Lung (tissue), 17 donors: ENCODE measurements at places on chromosomes 6 and 20. TPM values are rescaled to one million over a fixed set of nuclear protein-coding genes. Genes with fewer than 3 reads are reported as not detected.

The PRL gene
- total RNA-seq = 0.18 TPM

The VNN1 gene
- total RNA-seq = 3.1 TPM

The SYTL3 gene
- 14.8 TPM for total RNA-seq

The LINC00237 gene
- total RNA-seq = not detected

The BMP2 gene
- total RNA-seq = 28.8 TPM

The TRIM10 gene
- total RNA-seq = 0.06 TPM

The STK38 gene
- 23.2 TPM for total RNA-seq

The L3MBTL3 gene
- 3.7 TPM for total RNA-seq

The ZBTB46 gene
- 15.3 TPM for total RNA-seq

The CST5 gene
- not detected for total RNA-seq

The IER3 gene
- 16.7 TPM for total RNA-seq

The NOTCH4 gene
- 43.3 TPM for total RNA-seq

The ERVFRD-1 gene
- 0.18 TPM for total RNA-seq

The SRSF12 gene
- total RNA-seq = 4.0 TPM

DNA sequence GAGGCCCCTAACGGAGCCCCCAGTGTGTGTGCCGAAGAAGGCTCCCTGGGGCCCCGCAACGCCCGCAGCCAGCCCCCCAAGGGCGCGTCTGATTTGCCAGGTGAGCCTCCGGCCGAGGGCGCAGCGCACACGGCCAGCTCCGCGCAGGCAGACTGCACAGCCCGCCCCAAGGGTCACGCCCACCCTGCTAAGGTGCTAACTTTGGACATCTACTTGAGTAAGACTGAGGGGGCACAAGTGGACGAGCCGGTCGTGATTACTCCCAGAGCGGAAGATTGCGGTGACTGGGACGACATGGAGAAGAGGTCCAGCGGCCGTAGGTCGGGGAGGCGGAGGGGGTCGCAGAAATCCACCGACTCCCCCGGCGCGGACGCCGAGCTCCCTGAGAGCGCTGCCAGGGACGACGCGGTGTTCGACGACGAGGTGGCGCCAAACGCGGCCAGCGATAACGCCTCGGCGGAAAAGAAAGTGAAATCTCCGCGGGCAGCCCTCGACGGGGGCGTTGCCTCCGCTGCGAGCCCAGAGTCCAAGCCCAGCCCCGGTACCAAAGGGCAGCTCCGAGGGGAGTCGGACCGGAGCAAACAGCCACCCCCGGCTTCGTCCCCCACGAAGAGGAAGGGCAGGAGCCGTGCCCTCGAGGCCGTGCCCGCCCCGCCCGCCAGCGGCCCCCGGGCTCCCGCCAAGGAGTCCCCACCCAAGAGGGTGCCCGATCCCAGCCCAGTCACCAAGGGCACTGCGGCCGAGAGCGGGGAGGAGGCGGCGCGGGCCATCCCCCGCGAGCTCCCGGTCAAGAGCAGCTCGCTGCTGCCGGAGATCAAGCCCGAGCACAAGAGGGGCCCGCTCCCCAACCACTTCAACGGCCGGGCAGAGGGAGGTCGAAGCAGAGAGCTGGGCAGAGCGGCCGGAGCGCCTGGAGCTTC lies 117.0 kb downstream of the RTN4IP1 start:
- H3K27ac ChIP-seq = peak overlapping the region; percentile 21
- peaks cover 48% of the 10 kb centered on the region for H3K27me3 ChIP-seq
- DNase-seq = peak; percentile 63
- peak overlapping the region; percentile 66 for H3K4me3 ChIP-seq
- H3K4me1 ChIP-seq = no peaks in the 10 kb centered on the region
- H3K36me3 ChIP-seq = no peaks in the 10 kb centered on the region

- no peaks in the 10 kb centered on the region for H3K4me1 ChIP-seq
- no peak overlapping the region for H3K27ac ChIP-seq
- DNase-seq = no peak
- no peak overlapping the region for H3K4me3 ChIP-seq
These were observed 88.8 kb upstream of the EYA2 start for GRCh38 chr20:46805836-46806235.

DNA sequence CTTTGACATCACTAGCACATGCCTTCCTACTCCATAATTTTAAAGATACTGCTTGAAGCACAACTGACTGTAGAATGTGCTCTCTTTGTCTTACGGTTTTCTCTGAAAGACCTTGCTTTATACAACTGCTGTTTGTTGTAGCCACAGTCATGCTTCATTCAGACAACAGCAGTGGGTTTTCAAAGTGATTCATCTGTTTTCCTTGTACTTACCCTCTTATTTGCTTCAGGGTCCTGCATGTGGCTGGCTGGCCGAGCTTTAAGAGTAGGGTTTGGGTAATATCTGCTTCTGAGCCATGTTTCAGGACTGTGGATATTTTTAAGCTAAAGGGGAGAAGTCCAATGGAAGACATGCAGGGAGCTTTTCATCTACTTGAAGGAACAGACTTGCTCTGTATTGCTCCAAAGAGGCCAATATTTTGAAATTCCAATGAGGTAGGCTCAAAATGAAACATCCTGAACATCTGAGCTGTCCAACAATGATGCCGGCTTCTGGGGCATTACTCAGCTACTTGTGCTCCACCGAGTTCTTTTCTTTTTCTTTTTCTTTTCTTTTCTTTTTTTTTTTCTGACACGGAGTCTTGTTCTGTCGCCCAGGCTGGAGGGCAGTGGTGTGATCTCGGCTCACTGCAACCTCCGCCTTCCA lies 160.2 kb upstream of the SGK1 start:
- no peaks in the 10 kb centered on the region for H3K4me1 ChIP-seq
- H3K27ac ChIP-seq = no peak overlapping the region
- no peaks in the 10 kb centered on the region for H3K27me3 ChIP-seq
- no peaks in the 10 kb centered on the region for H3K36me3 ChIP-seq
- no peak overlapping the region for H3K4me3 ChIP-seq

GRCh38 chr6:14524319-14524718 lies 406.7 kb downstream of the CD83 start:
- H3K4me3 ChIP-seq = no peak overlapping the region
- no peaks in the 10 kb centered on the region for H3K27me3 ChIP-seq
- H3K36me3 ChIP-seq = no peaks in the 10 kb centered on the region
- H3K4me1 ChIP-seq = no peaks in the 10 kb centered on the region
- no peak overlapping the region for H3K27ac ChIP-seq

GRCh38 chr6:41519745-41520699 lies 26.2 kb upstream of the FOXP4 start:
- peak overlapping the region; percentile 37 for H3K27ac ChIP-seq
- peaks cover 32% of the 10 kb centered on the region for H3K4me1 ChIP-seq

DNA sequence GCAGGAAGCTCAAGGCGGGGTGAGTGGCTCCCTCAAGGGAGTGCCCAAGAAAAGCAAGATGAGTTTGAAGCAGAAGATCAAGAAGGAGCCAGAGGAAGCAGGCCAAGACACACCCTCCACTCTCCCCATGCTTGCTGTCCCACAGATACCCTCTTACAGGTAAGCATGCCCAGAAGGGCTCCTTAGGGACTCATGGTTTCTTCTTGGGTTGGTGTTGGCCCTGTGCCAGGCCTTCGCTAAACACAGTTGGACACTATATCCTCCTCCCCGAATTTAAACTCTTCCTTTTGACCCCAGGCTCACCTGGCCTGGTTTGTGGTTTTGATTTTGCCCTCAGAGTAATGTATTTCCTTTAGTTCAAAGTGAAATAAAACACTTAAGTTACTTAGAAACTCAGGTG lies 5.1 kb downstream of the BRPF3 start:
- H3K36me3 ChIP-seq = peaks cover 54% of the 10 kb centered on the region
- H3K4me1 ChIP-seq = peaks cover 8% of the 10 kb centered on the region
- no peaks in the 10 kb centered on the region for H3K27me3 ChIP-seq
- no peak overlapping the region for H3K4me3 ChIP-seq
- H3K27ac ChIP-seq = no peak overlapping the region

GRCh38 chr20:24977336-24977735 lies 15.2 kb downstream of the APMAP start:
- H3K4me3 ChIP-seq = no peak overlapping the region
- no peak overlapping the region for H3K27ac ChIP-seq
- DNase-seq = no peak
- peaks cover 8% of the 10 kb centered on the region for H3K36me3 ChIP-seq

- H3K27ac ChIP-seq = no peak overlapping the region
- H3K36me3 ChIP-seq = no peaks in the 10 kb centered on the region
- no peaks in the 10 kb centered on the region for H3K27me3 ChIP-seq
These were observed 9.8 kb downstream of the FOXQ1 start for GRCh38 chr6:1321738-1322137.

- H3K27me3 ChIP-seq = no peaks in the 10 kb centered on the region
- no peaks in the 10 kb centered on the region for H3K36me3 ChIP-seq
- H3K27ac ChIP-seq = no peak overlapping the region
- peaks cover 2% of the 10 kb centered on the region for H3K4me1 ChIP-seq
These were observed 192.5 kb upstream of the ECI2 start for GRCh38 chr6:4327841-4328240.

GRCh38 chr6:126773112-126773805 lies 345.2 kb upstream of the RSPO3 start:
- no peak for DNase-seq
- no peak overlapping the region for H3K27ac ChIP-seq
- no peaks in the 10 kb centered on the region for H3K27me3 ChIP-seq
- H3K4me1 ChIP-seq = peaks cover 7% of the 10 kb centered on the region

- no peaks in the 10 kb centered on the region for H3K27me3 ChIP-seq
- DNase-seq = no peak
- no peak overlapping the region for H3K27ac ChIP-seq
These were observed 44.7 kb downstream of the VAPB start for GRCh38 chr20:58433759-58434158.

- H3K4me3 ChIP-seq = no peak overlapping the region
- no peak overlapping the region for H3K27ac ChIP-seq
- H3K36me3 ChIP-seq = no peaks in the 10 kb centered on the region
- no peak for DNase-seq
- no peaks in the 10 kb centered on the region for H3K4me1 ChIP-seq
These were observed 398.0 kb upstream of the PLCB4 start for GRCh38 chr20:8670893-8671215.

DNA sequence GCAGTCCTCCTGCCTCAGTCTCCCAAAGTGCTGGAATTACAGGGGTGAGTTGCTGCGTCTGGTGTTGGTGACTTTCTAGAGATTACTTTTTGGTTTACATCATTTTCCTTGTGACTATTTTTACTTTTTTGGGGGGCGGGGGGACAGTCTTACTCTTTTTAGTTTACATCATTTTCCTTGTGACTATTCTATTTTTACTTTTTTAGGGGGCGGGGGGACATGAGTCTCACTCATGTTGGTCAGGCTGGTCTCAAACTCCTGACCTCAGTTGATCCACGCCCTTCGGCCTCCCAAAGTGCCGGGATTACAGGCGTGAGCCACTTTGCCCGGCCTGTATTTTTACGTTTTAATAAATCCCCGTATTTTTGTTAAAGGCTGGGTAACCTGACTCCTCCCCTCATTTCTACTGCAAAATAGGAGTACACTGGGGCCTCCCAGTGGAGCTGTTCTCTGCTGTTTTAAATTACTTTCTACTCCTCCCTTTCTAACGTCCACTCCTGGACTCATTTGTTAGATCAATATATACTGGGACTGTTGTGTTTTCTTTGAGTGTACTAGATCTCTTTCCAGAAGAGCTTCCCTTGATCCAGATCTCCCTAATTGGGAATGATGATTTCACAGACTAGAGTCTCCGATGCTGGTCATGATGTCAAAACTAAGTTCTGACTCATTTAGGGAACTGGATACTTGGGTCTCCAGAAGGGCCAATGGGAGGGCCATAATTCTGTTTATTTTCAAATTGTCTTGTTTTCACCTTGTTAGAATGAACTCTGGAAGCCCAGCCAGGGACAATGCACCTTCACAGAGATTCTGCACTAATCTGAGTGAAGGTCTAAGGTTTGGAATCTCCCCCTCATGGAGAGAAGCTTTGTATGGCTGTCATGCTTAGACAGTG lies 9.2 kb downstream of the HSPA1B start:
- H3K27me3 ChIP-seq = no peaks in the 10 kb centered on the region
- no peak for DNase-seq
- H3K4me3 ChIP-seq = peak overlapping the region; percentile 24
- peak overlapping the region; percentile 62 for H3K27ac ChIP-seq
- H3K36me3 ChIP-seq = peaks cover 39% of the 10 kb centered on the region
- H3K4me1 ChIP-seq = peaks cover 11% of the 10 kb centered on the region

GRCh38 chr20:1345030-1345755 lies 16.3 kb upstream of the SDCBP2 start:
- H3K36me3 ChIP-seq = no peaks in the 10 kb centered on the region
- no peaks in the 10 kb centered on the region for H3K4me1 ChIP-seq
- H3K4me3 ChIP-seq = no peak overlapping the region
- no peaks in the 10 kb centered on the region for H3K27me3 ChIP-seq
- DNase-seq = no peak
- H3K27ac ChIP-seq = no peak overlapping the region

DNA sequence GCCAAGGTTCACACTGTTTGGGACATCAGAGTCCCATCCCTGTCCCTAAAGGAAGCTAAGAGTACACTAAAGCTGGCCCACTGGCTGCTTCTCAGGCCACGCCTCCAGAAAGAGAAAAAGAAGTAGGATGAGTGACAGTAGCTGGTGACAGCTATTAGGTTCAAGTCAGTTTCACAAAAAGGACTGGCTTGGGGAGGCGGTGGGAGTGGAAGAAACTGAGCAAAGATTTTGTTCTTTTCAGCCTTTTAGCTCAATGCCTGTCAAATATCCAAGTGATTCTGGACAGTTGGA lies 374.7 kb downstream of the ZFAND3 start:
- H3K36me3 ChIP-seq = no peaks in the 10 kb centered on the region
- peaks cover 5% of the 10 kb centered on the region for H3K4me1 ChIP-seq

DNA sequence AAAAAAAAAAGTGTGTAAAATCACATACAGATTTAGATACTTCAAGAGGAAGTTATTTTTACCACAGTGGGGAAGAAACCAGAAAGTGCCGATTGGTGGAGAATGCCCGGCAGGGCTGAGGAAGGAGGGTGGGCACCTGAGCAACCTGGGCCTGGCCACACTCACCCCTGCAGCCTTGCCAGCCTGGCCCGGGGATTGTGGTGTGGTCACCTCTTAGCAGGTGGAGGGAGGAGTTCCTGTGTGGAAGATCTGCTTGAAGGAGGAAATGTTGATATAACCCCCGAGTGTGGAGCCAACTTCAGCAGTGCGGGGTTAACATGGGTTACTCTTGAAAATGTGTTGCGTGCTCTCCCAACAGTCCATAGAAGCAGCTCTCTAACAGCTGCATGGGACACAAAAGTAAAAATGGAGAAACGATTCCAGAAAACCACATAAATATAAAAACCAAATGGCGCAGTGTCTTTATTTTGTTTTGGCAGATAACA lies 14.7 kb downstream of the UST start:
- H3K27ac ChIP-seq = peak overlapping the region; percentile 93
- no peak overlapping the region for H3K4me3 ChIP-seq
- no peaks in the 10 kb centered on the region for H3K36me3 ChIP-seq
- peak; percentile 68 for DNase-seq
- peaks cover 35% of the 10 kb centered on the region for H3K4me1 ChIP-seq

DNA sequence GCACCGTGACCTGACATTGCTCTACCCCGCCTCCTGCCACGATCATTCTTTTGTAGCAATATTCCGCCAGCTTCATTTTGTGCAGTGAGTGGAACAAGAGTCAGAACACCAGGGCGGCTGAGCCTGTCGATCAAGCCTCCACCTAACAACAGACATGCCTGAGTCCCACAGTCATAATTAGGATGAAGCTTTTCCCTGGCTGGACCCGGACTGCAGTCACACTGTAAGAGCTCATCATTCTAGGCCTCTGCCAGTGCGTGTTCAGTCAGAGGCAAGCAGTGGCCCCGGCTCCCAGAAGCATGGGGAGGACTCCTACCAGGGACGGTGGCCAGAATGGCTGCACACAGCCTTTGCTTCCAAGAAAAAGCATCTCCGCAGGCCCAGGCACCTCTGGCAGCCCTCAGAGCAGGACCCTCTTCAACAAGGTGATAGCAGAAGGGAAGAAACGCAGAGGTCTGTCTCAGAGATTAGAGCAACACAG lies 23.2 kb upstream of the UNC93A start:
- no peaks in the 10 kb centered on the region for H3K27me3 ChIP-seq
- no peak overlapping the region for H3K4me3 ChIP-seq
- no peaks in the 10 kb centered on the region for H3K4me1 ChIP-seq
- DNase-seq = no peak

- no peaks in the 10 kb centered on the region for H3K27me3 ChIP-seq
- no peaks in the 10 kb centered on the region for H3K4me1 ChIP-seq
- H3K4me3 ChIP-seq = no peak overlapping the region
- H3K36me3 ChIP-seq = no peaks in the 10 kb centered on the region
- DNase-seq = no peak
These were observed 87.5 kb downstream of the JAG1 start for GRCh38 chr20:10586296-10586695.
